Vein endothelial cell (primary cell): ENCODE measurements at places on chromosomes 16 and 17. TPM values are rescaled to one million over a fixed set of nuclear protein-coding genes. Genes with fewer than 3 reads are reported as not detected.

PRR35 gene
- total RNA-seq, result not detected in 2 replicates

GPR139 gene
- not detected in 2 replicates for total RNA-seq

CLEC19A gene
- total RNA-seq, result not detected in 2 replicates

NTN1 gene
- total RNA-seq, result 0.19 and 0.65 TPM in 2 replicates

GRIN2C gene
- total RNA-seq, result 0.19 TPM in 1 of 2 replicates, not detected in the other
